AML-193 (cell line): ENCODE measurements at places on chromosomes 1 and 21.

DNA sequence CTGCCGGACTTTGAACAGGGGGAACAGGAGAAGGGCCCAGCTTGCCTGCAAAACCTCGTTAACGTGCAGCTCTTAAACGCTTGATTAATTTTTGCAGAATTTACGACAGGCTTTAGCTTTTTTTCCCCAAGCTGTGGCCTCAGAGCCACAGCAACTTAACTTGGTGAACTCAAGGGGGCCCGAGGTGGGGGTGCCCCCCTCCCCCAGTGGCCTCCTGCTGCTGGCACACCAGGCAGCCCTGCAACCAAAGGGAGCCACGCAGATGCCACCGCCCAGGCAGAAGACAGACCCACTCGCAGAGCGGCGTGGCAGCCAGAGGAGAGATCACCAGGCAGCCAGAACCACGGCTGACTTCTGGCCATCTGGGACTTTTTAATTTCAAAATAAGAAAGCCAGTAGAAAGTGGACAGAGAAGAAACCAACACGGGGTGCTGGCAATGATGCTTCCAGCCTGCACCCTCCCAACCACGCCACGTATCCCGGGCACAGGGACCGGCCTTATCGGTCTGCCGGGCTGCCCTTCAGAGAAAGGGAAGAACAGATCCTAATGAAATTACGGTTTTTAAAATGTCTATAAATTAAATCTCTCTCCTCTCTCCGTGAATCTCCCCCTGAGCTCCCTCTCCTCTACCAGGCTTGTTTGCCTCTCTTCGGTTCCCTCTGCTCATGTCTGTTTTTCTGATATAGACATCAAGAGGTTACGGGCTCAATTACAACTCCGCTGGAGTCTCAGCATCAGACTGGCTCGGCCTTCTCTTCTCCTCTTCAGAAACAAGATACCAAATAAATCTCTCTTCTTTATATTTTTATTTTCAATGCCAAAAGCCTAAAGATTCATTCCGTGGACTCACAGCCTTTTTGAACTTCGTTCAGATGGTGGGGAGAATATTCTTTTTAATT, 6.4 kb downstream of the CASZ1 start:
- no peak for DNase-seq

DNA sequence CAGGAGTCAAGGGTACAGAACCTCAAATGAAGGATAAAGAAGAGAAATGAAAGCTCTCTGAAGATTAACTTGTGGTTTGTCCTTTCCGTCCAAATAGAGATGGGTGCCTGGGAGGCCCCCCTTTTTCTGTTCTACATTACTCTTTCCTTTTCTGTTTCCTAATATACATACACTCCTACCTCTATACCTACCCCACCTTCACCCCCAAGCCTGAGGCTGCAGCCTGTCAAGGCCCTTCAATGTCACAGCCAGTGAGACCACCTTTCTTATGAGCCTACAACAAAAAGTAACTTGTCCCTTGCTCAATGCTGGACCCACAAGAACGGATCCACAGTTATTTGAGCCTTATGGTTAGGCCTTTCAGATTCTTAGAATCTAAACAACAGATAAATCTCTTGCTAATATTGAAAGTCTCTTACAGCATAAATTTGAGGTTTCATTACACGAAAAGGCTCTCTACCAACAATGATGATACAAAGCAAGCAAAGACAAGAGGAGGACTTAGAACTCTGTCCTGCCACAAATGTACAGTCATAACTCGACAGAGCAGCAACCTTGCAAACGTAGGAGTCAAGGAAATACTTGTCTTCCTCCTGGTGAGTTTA, 4.1 kb upstream of the TRAF3IP3 start:
- DNase-seq, result no peak

GRCh38 chr21:37593740-37594471, 227.3 kb downstream of the DYRK1A start:
- DNase-seq, result no peak

DNA sequence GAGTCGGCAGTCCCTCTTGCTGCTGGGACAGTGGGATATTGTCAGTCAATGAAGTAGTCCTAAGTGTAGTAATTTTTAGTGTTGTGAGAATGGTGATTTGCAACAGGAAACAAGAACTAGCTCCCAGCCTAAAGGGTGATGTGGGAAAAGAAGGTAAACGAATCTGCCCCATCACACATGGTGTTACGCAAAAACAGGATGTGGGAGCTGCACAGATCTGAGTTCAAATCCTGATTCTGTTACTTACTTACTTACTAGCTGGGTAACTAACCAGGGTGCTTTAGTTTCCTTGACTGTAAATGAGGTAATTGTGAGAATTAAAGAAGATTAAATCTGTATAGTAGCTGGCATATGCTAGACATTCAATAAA, 22.3 kb downstream of the NAV1 start:
- DNase-seq, result no peak

GRCh38 chr1:169112241-169112640, 5.8 kb downstream of the ATP1B1 start:
- peak; percentile 57 for DNase-seq

DNA sequence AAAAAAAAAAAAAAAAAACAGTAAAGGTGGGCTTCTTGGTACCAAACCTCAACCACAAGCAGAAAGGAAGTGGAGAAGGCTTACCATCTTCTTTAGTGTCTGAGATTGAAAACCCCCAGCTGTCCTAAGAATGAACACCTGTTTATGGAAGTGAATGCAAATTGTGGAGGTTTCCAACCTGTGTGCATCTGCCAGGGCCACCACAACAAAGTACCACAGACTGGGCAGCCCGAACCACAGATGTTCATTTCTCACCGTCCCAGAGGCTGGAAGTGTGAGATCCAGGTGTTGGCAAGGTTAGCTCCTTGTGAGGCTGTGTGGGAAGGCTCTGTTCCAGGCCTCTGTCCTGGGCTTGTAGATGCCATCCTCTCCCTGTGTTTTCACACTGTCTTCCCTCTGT, 348.7 kb downstream of the SETD4 start:
- DNase-seq, result no peak

DNA sequence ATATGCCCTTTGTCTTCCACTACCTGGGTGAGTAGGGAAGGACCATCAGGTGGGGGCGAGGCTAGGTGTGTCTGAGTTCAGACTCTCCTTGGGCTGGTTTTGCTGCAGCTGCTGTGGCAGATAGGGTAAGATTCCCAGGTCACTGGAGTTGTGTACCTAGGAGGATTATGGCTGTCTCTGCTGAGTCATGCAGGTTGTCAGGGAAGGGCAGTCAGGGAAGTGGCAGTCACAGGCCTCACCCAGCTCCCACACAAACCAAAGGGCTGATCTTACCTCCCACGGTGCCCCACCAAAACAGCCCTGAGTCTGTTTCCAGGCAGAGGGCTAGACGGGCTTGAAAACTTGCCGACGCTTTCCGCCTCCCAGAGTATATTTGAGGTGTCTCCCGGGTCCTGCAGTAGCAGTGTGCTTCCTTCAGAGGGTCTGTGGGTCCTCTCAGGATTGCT, 201.6 kb upstream of the PLXNA2 start:
- no peak for DNase-seq
